Body of pancreas (tissue), 4 donors: ENCODE measurements at places on chromosomes 1 and 21.

GRCh38 chr1:115458426-115459114, 120.5 kb upstream of the NGF start:
- DNase-seq, result no peak

GRCh38 chr1:180144659-180145357, 9.9 kb upstream of the QSOX1 start:
- no peak for DNase-seq

DNA sequence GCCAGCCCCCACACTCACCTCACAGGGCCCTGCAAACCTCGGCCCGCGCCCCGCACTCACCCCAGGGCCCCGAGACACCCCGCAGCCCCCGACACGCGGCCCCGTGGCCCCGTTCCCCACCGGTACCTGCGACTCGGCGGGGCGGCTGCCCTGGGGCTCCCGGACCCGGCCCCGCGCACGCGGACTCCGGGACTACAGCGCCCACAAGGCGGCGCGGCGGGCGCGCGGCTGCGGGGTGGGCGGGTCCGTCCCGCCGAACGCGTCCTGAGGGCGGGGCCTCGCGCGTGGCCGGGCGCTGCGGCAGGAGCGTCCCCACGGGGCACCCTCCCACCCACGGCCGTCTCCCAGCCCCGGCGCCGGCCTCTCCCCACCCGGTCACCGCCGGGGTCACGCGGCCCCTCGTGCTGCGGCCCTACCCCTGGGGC, at the start of gene SLC19A1:
Gene SLC19A1, minus strand, starts transcription at position 199 of the 425 bp plus-strand sequence. CDS start 4,481 bp downstream, outside the sequence.
- peak; percentile 73 for DNase-seq

DNA sequence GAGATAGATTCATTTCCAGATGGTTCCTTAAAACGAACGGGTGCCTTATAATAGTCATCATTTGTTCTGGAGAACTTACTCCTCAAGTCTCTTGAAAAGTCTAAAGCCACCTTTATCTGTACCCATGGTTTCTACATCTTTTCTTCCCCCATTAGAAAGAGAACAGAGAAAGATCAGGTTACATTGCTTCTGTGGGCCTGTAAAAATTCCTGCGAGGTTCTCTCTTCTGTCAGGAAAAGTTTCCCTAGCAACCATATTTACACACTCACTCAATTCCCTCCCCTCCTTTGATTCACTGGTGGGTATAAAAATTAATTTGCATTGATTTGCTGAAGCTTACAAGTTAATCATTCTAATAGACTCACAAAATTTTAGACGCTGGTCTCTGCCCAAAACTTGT, 6.7 kb downstream of the PHC2 start:
- no peak for DNase-seq

DNA sequence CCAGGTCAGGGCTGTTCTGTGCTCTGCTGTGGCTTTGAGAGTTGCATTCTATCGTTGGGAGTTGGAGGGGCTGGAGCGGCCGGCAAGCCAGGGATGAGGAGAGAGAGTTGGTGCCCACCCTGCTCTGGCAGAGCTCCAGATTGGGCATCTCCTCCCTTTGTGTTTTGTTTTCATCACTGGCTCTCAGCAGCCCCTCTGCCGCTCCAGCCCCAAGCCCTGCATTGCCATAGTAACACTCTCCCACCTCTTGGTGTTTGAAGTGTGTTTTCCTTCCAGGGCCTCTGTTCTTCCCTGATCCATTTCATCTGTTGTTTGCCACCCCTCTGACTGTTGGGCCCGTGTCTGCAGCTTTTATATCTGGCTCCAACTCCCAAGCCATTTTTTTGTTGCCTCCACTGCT, 152.7 kb downstream of the URB2 start:
- DNase-seq, result no peak

DNA sequence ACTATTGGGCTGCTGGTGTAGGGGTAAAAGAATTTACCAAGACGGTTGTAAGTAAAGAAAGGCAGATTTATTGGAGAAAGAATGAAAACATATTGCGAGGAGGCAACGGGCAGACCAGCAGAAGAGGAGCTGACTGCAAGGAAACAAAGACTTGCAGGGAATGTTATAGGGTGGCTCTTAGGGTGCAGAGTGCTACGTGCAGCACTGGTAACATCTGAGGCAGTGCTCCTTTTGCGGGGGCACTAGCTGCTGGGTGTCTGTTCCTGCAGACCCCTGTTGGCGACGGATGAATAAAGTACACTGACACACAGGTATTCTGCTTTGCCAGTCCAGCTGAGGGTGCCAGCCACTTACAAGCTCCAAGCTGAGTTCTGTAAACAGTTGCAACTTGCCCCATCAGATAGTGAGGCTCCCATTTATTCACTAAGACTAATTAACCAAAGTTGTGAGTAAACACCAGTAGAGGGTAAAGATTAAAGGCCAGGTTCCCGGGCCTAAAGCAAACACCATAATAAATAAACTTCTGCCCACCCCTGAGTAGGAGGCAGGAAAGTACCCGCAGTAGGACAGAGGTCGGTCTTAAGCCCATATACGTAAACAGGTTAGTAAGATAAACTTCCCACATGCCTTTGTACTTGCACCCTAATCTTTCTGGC, 140.2 kb upstream of the KCNK1 start:
- no peak for DNase-seq

DNA sequence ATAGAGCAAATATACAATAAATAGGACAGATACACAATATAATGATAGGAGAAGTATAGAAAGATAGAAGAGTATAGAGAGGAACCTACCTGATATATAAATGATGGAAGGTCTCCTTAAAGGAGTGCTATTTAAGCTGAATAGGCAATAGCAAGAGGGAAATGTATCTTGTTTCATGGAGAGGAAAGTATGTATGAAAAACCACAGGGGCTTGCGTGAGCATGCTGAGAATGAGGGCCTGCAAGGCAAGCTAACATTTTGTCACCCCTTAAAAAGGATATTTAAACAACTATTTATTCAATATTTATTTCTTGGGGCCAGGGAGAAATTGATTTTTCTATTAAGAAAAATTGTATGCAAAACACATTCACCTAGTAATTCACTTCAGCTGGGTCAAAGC, 150.9 kb upstream of the ZRANB2 start:
- no peak for DNase-seq

GRCh38 chr21:43741423-43742096, 22.6 kb downstream of the PDXK start:
- no peak for DNase-seq

DNA sequence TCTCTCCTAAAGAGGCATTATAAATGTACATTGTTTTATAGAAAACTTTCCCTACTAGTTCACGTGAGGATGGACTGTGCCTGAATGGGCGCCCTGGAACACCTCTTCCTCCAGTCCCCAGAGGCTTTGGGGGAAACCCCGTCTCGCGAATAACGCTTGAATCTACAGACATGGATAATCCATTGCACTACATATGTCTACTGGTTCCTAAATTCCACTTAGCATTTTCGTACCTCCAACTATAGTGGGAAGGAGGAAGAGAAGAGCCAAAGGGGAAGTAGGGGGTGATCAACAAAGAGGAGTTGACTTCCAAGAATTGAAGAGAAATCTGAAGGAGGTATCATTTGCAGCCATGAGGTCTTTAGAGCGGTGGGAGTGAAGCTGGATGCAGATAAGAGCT, 11.1 kb downstream of the BARHL2 start:
- DNase-seq, result no peak

DNA sequence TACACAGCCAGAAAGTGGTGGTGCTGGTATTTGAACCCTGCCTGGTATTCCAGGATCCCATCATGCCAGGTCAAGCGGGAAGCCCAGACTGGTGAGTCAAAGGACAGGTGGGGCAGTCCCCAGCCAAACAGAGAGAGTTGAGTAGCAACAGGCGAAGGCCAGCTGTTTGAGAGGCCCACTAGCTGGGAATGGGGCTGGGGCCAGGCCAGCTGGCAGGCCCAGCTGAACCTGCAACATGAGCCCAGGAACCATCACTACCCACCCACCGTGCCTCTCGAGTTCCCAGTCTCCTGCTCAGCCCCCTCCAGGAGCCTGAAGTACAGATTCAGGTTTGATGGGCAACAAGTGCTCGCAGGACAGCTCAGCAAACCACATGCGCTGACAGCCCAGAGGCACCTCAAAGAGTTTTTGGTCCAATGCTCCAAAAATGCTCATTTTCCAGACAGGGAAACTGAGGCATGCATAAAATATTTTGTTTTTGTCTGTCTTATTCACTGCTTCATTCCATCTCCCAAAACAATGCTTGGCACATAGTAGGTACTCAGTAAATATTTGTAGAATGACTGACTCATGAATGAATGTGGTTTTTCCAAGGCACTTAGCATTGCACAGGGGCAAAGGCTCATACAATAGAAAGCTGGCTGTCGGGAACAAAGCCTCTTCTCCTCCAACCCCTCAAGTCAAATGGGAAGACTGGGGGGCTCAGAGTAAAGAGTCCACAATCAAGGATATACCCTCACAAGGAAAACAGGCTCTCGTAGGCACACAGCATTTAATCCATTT, 42.5 kb upstream of the CLIC4 start:
- no peak for DNase-seq

GRCh38 chr1:24302209-24302611, 16.9 kb upstream of the GRHL3 start:
- DNase-seq, result no peak

DNA sequence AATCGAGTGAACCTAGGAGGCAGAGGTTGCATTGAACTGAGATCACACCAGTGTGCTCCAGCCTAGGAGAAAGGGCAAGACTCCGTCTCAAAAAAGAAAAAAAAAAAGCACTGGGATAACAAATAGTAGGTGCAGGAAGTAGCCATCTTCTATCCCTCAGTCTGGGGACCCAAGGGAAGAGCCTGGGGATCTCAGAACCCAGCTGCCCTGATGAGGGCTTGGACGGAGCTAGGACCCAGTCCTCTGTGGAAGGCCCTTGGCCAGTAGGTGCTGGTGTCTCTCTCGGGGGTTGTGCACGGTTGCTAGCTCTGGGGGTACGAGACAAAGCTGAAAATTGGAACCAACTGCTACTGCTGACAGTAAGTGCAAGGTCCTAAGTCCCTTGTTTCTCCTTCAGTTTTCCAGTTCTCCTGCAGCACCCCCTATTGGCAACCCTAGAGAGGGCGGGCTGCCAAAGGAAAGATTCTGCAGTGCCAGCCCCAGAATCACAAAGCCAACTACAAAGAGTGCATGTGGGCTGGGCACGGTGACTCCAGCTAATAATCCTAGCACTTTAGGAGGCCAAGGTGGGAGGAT, 57.6 kb upstream of the KIF1B start:
- DNase-seq, result peak; percentile 35

- no peak for DNase-seq
Measured at GRCh38 chr1:160916666-160917065, 31.7 kb upstream of the ITLN1 start.

GRCh38 chr1:64663668-64664067, 81.2 kb upstream of the RAVER2 start:
- peak; percentile 21 for DNase-seq

DNA sequence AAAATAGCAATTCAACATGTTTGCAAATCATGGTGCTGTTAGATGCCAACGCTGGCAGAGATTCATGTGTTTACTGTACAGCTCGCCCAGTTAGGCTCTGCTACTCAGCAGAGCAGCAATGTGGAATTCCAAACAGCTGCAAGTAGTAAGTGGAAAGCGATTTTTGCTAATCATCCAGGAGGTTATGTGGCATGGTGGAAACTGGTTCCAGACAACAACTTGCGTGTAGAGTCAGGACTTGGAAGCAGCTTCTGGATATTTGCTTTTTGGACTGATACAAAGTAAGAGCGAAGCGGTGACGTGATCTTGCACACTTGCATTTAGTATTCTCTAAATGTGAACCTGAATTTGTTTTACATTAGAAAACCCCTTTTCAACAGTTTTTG, 27.1 kb upstream of the HHAT start:
- DNase-seq, result no peak

DNA sequence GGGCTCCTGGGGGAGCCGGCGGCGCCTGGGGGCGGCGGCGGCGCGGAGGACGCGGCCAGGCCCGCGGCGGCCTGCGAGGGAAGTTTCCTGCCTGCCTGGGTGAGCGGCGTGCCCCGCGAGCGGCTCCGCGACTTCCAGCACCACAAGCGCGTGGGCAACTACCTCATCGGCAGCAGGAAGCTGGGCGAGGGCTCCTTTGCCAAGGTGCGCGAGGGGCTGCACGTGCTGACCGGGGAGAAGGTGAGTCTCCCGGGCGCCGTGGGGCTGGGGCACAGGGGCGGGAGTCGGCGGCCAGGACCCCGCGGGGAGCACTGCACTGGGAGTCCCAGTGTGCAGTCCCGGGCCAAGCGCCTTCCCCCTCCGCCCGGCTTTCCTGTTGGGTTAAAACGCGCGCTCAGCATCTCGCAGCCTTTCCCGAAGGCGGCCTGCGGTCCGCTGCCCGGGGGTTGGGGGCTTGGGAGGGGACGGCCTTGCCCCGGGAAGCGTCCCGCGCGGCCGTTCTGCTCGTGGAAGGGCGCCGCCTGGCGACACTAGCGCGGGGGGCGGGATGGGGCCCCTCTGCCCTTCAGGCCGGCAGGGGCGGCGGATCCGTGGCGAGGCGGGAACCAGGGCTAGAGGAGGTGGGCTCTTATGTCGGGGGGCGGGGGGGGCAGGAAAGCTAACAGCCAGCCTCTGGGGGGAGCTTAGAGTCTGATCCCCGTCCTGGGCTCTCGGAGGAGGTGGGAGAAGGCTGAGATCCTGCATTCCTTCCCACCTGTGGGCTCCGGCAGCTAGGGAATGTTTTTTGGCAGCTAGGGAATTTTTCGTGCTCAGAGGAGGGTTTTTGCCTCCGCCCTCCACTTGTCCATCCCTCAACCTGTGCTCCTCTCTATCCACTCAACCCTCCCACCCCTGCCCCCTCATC, 1.1 kb downstream of the HUNK start:
- peak; percentile 72 for DNase-seq

GRCh38 chr1:106748606-106749005, 307.9 kb upstream of the PRMT6 start:
- no peak for DNase-seq

DNA sequence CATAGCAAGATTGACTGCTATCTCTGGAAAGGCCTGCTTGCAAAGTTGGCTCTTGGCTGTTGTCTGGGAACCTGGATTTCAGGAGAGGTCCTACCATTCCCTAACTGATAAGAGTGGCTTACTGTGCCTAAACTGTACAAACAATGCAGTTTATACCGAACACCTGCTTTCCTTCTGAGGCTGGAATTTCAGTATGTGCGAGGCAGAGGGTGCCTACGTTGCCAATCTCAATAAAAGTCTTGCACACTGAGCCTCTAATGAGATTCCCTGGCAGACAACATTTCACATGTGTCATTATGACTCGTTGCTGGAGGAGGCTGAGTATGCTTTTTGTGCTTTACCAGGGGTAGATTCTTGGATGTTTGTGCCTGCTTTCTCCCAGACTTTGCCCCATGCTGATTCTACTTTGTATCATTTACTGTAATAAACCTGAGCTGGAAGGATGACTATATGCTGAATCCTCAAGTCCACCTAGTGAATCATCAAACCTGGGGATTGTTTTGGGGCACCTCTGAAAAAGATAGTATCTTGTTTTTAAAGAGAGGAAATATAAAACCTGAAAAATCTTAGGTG, 58.9 kb upstream of the GNG4 start:
- no peak for DNase-seq

DNA sequence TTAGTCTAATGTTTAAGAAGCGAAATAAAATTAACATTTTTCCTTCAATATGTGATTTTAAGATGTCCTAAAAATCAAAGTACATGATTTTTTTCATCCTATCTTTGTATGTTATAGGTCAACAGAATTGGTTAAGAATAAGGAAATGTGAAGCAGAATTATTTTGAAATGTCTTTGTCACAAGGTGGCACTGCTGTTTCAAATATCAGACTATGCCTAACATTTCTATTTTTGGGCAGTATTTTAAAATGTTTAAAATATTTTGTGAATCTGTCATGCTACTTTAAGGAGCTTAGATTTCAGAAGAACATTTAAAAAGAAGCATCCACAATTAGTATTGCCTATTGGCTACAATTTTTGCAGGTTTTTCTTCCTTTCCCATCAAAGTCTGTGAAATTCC, 38.7 kb downstream of the AMY1C start:
- DNase-seq, result no peak

GRCh38 chr1:2086446-2087078, 36.4 kb downstream of the PRKCZ start:
- no peak for DNase-seq
